Body of pancreas (tissue), 4 donors: ENCODE measurements at places on chromosomes 5 and 9. TPM values are rescaled to one million over a fixed set of nuclear protein-coding genes. Genes with fewer than 3 reads are reported as not detected.

DNA sequence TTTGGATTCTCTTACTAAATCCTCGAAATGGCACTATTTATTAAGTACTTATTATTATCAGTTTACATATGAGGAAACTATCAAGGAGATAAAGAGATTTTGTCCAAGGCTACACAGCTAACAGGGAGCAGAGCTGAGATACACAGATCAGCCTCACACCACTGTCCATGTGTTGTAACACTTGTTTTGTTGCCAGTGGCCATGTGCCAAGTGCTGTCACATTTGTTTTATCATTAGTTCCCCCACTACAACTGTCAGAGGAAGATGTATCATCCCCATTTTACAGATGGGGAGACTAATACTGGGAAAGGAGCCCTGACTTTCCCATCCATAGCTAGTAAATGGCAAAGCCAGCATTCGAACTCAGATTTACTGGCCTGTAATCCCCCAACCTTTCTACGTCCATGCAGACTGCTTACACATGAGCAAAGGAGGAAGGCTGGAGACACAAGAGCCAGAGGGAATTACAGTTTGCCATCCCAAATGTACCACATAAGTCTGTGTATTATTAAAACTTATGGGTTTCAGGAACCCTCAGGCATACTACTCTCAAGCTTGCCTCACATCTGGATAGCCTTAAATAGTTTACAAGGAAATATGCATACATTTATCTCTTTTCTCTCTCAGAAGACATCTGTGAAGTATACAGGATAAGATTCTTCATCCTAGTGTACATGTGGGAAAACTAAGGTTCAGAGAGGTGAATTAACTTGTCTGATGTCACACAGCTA is 25.1 kb downstream of the PAPPA start:
- DNase-seq, result no peak

DNA sequence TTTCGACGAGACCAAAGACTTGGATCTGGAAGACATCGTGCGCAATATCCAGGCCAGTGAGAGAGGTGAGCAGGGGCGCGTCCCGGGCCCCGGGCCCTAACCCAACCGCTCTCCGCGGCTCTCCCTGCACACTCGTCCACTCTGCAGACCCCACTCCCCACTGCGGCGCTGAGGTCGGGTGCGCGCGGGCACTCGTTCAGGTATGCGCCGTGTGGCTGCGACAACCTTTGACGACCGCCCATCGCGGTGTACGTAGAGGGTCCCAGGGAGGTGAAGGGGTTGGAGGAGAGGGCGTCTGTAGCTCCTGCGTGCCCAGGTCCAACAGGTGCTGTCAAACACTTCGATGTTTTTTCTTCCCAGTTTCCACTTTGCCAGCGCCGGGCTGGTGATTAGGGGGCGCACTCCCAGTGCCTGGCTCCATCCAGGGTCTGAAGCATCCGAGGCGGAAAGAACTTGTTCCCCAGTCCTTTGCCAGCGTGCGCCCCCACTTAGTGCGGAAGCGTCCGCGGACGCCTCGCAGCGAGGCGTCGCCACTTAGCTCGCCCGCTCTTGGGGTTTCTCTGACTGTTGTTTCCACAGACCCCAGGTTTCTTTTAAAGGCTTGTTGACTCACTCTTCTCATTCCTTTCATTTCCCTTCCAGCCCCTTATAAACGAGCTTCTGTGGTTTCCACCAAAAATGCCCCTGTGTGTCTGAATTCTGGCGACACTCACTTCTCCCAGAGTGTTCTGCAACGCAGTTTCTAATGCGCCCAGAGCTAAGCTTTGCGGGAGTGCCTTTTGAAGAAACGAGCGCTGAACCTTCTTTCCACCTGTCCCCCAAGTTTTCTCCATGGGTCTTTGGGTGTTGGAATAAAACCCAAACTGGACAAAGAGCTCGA is 1.6 kb downstream of the NPR3 start:
- no peak for DNase-seq

- no peak for DNase-seq
These were observed 40.7 kb downstream of the FAM114A2 start for GRCh38 chr5:153998010-153998409.

- DNase-seq, result no peak
These were observed 46.1 kb upstream of the PCA3 start for GRCh38 chr9:76718166-76718565.

GRCh38 chr9:107832871-107833270 is 343.3 kb upstream of the KLF4 start:
- no peak for DNase-seq

DNA sequence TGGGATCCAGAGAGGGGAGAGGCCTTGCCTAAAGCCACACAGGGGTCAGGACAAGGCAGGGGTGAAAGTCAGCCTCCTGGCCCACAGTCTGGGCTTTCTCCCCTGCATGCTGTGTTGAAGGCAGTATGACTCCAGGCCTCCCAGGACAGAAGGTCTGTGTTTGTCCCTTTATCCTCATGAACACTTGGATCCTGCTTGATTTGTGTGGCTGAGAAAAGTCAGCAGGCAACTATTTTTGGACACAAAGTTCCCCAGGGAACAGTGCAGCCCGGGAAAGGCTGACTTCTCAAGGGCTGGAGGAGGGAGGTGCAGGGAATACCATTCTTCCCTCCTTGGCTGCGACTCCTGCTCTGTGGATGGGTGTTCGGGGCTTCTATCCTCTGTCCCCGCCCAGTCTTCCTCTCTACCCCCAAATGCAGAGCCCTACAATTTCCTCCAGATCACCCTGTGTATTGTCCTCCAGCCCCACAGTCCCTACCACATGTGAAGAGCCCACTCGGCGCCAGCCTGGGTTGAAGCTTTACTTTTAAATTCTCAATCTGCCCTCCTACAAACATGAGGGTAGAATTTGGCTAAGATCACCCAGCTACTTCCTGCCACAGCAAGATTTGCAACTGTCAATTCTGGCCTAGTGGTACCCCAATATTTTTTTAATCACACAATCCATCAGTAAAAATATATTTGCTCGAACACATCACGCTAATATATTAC is 4.1 kb downstream of the AKNA start:
- no peak for DNase-seq

- no peak for DNase-seq
These were observed 106.2 kb downstream of the ENTREP1 start for GRCh38 chr9:69431203-69431602.

GRCh38 chr5:14153932-14154731 is 11.0 kb downstream of the TRIO start:
- DNase-seq, result peak; percentile 47

DNA sequence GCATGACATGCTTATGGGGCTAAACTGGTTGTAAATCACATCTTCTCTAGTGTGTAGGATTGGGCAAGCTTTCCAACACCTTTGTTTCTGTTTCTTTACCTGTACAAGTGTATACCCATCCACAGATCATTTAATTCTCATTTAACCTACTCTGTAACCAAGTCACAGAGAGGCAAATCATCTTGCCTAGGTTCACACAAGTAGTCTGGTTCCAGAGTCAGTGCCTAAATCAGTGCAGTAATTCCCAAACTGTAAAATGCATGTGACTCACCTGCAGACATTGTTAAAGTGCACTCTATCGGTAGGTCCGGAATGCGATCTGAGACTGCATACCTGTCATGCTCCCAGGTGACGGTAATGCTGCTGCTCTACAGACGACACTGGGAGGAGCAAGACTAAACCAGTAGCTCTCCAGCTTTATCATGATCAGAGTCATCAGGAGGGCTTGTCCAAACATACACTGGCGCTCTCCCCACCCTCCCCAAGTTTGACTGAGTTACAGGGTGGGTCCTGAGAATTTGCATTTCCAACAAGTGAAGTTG is 107.9 kb upstream of the FREM1 start:
- no peak for DNase-seq

- DNase-seq, result no peak
These were observed 528.6 kb upstream of the PTPRD start for GRCh38 chr9:11141357-11141756.

GRCh38 chr5:160486573-160486972 is 64.9 kb downstream of the PTTG1 start:
- no peak for DNase-seq

GRCh38 chr9:68798423-68798822 is 93.4 kb downstream of the PIP5K1B start:
- no peak for DNase-seq

DNA sequence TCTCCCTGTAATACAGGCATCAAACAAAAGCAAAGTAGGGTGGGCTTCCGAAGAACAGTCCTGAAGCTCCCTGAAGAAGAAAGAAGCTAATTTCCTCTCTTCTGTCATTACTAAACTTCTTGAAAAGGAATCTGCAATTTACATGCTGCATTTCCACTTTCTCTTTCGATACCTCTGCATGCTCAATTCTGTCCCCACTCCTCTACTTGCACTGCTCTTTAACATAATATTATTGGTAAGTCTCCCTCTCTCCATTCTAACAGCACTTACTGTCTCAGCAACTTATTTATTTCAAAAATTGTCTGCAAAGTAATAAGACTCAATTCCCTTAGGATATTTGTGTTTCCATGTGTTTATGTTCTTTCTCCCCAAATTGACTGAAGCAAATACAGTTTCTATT is 3.9 kb upstream of the PLPP1 start:
- DNase-seq, result no peak

- DNase-seq, result peak; percentile 93
These were observed 394.3 kb downstream of the GADD45G start for GRCh38 chr9:89999176-89999533.

DNA sequence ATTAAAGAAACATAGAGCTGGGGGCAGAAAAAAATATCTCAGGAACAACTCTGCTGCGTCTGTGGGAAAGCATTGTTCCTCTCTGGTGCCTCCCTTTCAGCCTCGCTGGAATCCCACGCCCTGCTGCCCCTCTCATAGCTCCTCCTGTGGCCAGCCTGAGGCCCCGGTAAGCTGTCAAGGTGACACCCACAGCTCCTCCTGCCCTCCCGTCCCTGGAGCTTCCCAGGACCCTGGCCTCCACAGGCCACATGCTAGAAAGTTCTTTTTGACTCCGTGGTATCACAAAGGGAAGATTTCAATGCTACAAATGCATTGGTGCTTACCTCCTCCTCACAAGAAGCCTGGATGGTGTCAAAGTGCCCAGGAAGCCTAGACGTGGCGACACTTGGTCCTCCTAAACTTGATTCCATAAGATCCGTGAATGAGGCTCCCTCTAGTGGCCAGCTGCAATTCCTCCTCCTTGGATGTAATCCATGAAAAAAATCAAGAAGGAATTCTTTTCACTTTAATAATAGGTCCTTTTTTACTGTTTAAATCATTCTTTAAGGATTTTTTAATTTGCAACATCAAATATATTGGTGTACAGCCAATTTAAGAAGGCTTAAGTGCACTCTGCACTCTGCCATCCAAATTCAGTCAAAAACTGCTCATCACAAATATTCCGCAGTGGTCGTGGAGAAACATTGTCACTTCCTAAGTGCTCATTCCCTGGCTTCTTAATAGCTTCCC is 104.9 kb downstream of the CFAP90 start:
- DNase-seq, result peak; percentile 77

DNA sequence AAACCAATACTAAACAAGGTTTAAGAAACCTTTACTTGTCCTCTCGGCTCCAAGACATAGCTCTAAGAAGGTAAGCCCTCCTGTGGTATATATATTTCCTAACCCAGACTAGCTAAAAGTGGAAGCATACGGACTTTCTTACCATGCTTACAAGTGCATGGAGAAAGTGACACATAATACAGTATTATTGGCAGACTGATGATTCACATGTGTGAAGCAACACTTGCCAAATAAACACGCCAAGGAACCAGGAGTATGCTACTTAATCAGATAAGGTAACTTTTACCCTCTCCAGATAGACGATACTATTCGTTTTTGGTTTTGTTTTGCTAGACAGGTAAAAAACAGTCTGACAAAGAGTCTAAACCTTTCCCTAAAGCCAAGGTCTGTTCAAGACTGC is 264.1 kb downstream of the MLLT3 start:
- no peak for DNase-seq

GRCh38 chr5:143182901-143183820 is 220.3 kb downstream of the NR3C1 start:
- no peak for DNase-seq

GRCh38 chr9:99807276-99807852 is 14.3 kb upstream of the NR4A3 start:
- peak; percentile 72 for DNase-seq

Gene FLT4
- 6.3 TPM for total RNA-seq

Gene ATP6V1G1
- 62.3 TPM for total RNA-seq

Gene PLPP7
- total RNA-seq, result 2.1 TPM

Gene GADD45G
- 54.2 TPM for total RNA-seq

Gene OLFML2A
- 5.3 TPM for total RNA-seq
